ENCODE measurements at places on chromosomes 12 and 14.

- DNase-seq = no peak
Measured at GRCh38 chr12:61554268-61555008, 705.8 kb upstream of the USP15 start.

GRCh38 chr14:34460841-34461240, 1.2 kb downstream of the SPTSSA start:
- no peak for DNase-seq

- peak; percentile 11 for DNase-seq
Measured at GRCh38 chr12:111488271-111488670, 82.5 kb downstream of the SH2B3 start.

DNA sequence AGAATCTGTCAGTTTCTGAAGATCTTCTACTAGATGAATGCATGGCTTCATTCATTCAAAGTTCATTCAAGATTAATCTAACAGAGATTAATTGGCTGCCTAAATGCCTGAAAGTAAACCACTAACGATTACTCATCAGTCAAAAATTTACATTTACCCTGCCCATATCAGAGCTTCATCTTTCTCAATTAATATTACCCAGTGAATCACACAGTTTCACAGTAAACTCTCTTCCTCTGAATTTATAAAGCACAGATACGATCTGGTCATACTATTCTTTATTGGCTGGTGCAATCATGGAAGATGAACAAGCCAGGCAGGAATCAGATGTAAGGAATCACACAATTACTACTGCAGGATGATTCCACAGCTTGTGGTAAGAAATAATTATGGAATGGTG, 377.7 kb downstream of the SLC16A7 start:
- DNase-seq = no peak

GRCh38 chr14:64918216-64918615, 4.0 kb downstream of the CHURC1 start:
- no peak for DNase-seq

- peak; percentile 41 for DNase-seq
Measured at GRCh38 chr12:43306066-43306465, 245.9 kb downstream of the ADAMTS20 start.

GRCh38 chr12:2675776-2676175, 119.0 kb upstream of the FKBP4 start:
- no peak for DNase-seq

GRCh38 chr12:130685250-130685787, 30.8 kb downstream of the RIMBP2 start:
- DNase-seq = no peak

DNA sequence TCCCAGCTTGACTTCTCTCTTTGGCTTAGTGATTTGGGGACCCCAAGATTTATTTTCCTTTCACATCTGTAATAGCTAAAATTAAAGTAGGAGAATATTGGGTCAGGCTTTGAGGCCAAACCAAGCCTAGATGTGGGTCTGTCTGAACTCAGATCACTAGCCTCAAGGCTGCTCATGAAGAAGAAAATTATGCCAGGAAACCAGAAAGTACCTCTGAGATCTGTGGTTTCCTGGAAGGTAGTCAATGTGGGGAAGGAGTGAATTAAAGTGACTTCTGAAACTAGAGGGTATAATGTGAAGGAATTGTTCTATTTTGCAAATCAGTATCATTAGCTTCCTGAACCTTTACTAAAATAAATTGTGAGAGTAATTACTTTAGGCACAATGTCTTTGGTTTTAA, 13.4 kb upstream of the CLEC12A start:
- DNase-seq = no peak

- DNase-seq = peak; percentile 88
Measured at GRCh38 chr12:51531978-51532497, 59.0 kb upstream of the SCN8A start.

DNA sequence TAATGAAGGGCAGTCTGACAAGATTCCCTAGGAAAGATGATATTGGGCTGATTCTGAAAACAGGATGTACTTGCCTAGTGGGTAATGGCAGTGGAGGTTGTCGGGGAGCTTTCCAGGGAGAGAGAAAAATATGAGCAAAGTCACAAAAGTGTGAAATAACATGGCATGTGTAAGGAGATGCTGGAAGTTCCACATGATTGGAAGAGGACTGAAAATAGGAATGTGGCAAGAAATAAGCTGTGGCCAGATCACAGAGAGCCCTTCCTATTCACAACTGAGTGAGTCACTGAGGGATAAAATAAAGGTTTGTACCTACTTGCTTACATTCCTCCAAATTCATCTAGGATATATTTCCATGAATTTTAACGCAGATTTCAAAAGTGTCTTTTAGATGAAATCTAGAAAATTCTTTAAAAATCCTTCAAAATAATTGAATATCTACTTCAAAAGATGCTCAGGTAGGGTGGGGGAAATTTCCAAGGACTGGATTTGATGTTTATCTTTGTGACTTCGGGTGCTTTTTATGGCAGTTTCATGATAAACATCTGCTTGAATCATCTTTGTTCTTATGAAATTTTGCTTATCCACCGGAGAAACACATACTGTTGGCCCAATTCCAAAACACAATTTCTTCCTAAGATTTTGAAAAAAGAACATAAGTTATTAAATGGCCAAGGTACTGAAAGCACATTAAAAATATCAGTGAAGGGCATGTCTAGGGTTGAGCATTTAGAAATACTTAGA, 36.3 kb upstream of the SLC2A13 start:
- no peak for DNase-seq

All from muscle of leg (tissue), 16 donors.